ENCODE measurements at places on chromosomes 2 and 18.

- no peak for DNase-seq
Observed at GRCh38 chr2:195413422-195413821, 243.6 kb upstream of the SLC39A10 start.

DNA sequence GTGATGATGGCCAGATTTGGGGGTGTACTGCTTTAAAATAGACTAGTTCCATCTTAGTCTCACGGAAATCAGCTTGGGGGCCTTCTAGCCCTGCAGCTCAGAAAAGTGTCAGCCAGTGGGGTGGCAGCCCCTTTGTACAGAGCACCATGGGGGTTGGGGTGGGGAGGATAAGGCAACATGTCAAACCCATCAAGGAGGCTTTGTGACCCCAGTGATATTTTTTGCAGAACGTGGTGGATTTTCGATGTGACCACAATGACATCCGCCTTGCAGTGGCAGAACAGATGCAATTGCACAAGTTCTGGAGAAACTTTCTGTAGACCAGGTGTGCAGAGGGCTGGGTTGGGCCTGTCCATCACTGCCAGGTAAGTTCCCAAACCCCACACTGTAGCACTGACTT lies 3.0 kb upstream of the CD8A start:
- DNase-seq, result no peak

DNA sequence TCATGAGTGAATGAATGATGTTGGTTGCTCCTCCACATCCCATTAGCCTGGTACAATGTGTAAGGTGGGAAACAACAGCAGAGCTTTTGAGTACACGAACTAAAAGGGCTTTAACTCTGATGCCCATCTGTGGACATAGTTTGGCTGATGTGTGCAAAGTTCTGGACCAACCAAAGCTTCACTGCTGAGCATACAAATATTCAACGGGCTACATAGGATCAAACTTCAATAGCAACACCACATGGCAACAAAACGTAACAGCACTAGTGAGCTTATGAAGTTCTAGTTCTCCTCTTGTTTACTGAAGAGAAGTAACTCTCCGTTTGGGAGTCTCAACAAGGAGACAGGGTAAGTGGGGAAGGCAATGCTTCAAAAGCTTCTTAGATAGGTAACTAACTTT lies 20.4 kb downstream of the STAM2 start:
- no peak for DNase-seq

DNA sequence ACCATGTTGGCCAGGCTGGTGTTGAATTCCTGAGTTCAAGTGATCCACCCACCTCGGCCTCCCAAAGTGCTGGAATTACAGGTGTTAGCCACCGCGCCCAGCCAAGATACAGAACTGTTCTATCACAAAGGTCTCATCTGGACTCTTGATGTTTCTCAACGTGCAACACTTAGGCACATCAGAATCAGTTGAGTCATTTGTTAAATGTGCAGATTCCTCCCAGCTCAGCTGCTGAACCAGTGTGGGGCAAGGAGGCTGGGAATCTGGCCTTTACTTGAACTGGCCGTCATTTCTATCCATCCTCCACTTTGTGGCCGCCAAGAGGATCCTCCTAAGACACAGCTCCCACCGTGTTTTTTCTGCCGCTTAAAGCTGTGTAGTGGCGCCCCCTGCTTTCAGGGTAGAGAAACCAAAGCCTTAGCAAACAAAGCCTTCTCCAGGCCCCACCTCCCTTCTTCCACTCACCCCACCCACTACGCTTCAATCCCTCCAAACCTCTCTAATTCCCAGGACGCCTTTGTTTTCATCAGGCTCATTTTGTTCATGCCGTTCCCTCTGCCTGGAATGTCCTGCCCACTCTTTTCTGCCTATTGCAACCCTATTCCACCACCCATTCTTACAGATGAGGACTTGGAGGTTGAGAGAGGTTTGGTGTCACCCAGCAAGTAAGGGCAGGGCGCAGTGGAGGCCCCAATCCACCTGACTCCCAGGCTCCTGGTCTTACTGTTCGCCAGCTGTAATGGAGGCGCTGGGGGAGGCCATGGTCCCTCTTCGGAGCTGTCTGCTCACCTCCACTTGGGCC lies 776 bp upstream of the SPEG start:
- DNase-seq, result no peak

Data from CD4-positive, alpha-beta memory T cell (primary cell).